ENCODE measurements at places on chromosomes 2 and 18.

DNA sequence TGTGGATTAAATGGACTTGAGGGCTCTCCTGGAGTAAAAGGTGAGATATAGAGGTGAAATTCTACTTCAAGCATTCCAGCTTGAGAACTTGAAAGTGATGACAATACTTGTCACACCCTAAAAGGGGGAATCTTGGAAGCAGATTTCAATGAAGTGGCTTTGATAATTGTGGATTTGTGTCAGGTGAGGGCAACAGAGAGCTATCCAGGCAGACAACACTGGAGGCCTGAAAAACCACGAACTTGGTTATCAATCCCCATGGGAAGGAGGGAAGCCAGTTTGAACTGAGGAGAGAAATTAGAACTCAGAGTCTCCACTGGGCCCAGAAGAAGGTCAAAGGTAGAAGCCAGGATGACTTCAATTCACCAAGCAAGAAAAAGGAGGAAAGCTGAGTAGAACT lies 263.9 kb downstream of the FIGN start:
- no peak for DNase-seq

DNA sequence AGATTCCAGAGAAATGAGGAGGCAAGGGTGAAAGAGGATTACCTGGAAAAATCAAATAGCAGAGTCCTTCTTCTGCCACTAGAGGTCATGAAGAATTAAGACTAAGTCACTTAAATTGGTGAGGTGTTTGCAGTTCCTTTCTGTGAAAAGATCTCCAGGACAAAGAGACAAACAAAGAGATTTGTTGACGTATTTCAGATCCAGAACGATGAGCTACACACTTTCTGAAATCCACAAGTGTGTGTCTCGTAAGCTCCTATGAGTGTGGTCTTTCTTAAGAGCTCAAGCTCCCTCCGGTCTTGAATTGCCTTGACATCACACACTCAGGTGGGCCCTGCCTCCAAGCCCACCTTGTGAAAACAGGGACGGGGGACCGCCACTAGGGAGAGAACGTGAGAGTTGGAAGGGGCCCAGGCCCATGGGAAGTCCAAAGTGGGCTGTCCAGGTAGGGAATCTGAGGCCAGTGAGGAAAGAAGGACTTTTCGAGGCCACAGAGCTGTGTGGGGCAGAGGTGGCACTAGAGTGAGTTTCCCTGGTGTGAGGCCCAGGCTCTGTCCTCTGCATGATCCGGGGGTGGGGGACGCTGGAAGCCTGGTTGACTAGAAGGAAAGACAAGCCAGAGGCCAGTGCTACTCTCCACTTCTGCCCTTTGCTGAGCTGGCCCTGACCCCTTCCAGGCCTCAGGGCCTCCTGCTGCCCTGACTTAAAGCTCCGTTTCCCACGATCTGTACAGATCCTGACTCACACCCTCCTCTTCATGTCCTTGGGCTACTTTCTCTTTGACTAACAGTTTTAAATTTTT lies 168.1 kb upstream of the NCK2 start:
- peak; percentile 14 for DNase-seq

DNA sequence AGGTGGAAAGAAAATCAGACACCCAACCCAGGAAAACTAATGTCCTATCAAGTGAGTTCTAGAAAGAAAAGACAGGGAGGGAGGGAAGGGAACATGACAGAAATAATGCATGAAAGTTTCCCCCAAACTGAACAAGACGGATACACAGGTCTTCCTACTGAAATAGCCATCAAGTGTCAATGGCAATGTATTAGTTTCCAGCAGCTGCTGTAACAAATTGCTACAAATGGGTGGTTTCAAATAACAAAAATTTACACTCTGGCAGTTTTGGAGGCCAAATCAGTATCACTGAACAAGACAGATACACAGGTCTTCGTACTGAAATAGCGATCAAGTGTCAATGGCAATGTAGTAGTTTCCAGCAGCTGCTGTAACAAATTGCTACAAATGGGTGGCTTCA lies 70.6 kb downstream of the LDAH start:
- no peak for DNase-seq

- no peak for DNase-seq
These were observed 63.8 kb upstream of the RTN4 start for GRCh38 chr2:55114082-55114481.

GRCh38 chr2:236717729-236718128 lies 148.1 kb downstream of the ACKR3 start:
- DNase-seq: no peak

GRCh38 chr18:47522359-47522758 lies 270.9 kb upstream of the SKOR2 start:
- DNase-seq: no peak

GRCh38 chr2:241797441-241798080 lies 11.4 kb upstream of the NEU4 start:
- no peak for DNase-seq

DNA sequence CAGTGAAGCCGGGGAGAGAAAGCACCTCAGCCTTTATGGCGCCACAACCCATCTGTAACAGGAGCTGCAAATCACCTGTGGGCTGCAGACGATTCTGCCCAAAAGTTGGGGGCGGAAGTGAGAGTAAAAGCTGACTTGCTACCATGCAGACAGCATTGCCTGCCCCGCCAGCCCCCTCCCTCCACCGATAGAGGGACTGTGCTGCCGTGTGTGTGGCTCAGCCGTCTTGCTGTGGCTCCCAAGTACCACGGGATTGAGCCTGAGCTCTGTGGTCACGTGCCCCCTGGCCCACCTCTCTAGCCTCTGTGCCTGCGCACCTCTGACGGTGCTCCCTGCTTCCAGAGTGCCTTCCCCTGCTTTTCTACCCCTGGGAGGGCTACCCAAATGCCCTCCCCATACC lies 79.6 kb downstream of the GLI2 start:
- DNase-seq: no peak

GRCh38 chr2:97738179-97739019 lies 25.0 kb downstream of the ZAP70 start:
- DNase-seq: no peak

- no peak for DNase-seq
These were observed 135.3 kb downstream of the PTGR3 start for GRCh38 chr18:75073654-75074053.

DNA sequence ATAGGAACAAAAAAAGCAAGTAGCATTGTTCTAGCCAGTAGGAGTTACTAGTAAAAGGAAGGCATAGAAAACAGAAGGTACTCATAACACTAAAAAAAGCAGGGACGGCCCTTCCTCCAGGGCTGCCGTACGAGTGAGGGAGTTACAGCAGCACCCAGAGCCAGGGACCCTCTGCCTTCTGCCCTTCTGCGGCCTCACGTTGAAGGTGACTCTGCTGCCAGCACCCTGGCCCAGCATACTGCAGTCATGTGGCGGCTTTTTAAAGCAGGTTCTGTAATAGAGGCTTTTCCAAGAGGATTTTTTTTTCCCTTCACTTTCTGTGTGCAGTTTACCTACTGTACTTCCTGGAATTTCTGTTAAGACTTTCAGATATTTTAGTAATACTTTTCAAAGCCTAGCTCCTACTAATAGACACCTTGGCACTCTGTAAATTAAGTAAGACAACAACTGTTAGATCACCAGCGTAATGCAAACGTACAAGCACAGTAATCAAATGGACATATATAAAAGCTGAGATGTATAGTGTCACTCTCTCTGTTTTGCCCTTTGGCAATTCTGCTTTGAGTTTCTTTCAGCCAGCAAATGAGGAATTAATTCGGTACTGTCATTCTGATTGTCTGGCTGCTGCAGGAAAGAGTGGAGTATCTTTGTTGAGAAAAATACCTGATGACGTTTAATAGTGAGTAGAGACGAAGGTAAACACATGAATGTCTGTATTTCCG lies 161.5 kb downstream of the PTGR3 start:
- no peak for DNase-seq

GRCh38 chr2:234395891-234396420 lies 100.9 kb downstream of the ARL4C start:
- no peak for DNase-seq

DNA sequence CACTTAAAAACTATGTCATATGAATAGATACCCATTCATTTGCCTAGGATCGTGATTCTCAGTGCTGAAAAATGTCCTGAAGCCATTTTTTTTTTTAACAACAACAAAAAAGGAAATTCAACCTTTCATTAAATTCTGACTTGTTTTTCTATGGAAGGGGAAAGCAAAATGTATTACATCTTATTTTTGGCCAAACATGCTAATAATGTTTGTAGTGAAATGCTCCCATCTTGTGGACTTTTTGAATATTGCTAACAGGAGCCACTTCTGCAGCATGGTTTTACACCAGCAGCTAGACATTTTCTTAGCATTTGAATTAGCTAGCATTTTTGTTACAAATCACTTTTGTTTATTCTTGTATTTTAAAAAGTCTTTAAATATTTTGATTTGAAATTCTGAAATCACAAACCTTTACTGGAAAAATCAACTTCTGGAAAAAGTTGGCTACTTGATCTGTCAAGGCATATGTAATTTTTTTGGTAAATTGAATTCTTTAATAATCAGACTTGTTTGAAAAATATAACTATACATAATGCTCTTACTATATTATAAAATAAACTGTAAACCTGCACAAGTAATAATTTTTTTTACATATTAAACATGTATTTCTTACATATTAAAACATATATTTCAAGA lies 75.8 kb downstream of the KIDINS220 start:
- peak; percentile 35 for DNase-seq

DNA sequence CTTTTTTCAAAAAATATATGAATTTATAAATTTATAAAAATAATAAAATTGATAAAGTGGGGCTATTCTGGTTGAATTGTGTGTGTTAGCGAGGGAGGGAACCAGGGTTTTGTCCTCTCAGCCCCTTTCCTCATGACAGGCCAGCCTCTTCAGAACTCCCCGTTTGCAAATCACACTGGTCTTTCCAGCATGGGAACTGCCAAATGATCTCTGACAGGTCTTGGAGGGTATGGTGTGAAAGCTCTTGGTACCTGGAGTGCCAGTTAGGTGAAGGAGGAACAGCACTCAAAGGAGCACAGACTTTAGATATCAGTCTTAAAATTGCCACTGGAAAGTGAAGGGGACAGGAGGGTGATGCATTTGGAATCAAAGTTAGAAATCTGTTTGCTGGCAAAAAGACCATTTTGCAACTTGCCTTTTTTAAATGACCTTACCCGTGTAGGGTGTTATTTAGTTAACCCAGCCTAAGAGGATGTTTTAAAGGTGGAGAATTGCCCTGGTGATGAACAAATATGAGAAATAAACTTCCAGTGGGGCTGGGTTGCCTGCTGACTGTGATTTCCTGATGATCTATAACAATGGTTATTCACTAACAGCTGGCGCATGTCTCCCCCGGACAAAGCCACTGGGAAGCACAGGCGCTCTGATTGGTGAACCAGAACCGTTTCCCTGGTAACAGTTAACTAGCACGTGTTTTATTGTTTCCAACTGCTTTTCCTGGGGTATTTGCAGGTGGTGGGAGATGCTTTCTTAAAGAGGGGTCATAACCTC lies 85.3 kb upstream of the EFEMP1 start:
- DNase-seq: peak; percentile 86

GRCh38 chr2:241943961-241944575 lies 74.5 kb downstream of the RTP5 start:
- no peak for DNase-seq

GRCh38 chr18:8928847-8929780 lies 173.4 kb upstream of the NDUFV2 start:
- DNase-seq: no peak

Data from neuronal stem cell (in vitro differentiated cells).